ENCODE measurements at places on chromosomes 12 and 14. TPM values are rescaled to one million over a fixed set of nuclear protein-coding genes. Genes with fewer than 3 reads are reported as not detected.

- DNase-seq = no peak
Measured at GRCh38 chr12:123873793-123874192, 98.8 kb downstream of the CCDC92 start.

DNA sequence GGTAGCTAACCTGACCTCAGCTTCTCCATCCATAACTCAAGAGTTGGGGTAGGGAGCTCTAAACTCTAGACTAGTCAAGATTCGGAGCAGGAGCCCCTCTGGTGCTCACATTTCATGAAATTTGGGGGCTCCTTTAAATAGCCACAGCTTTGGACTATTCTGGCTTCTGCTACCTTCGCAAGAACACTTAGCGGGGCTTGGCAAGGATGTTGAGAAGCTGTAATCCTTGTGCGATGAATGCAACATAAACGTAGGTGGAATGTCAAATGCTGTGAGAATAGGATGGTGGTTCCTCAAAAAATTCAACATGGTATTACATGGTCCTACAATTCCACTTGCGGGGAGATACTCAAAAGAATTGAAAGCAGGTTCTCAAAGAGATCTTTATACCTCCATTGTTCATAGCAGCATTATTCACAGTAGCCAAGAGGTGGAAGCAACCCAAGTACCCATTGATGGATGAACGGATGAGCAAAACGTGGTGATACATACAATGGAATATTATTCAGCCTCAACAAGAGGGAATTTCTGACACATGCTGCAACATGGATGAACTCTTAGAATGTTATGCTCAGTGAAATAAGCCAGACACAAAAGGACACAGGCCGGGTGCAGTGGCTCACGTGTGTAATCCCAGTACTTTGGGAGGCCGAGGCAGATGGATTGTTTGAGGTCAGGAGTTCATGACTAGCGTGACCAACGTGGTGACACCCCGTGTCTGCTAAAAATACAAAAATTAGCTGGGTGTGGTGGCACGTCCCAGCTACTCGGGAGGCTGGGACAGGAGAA, 73.8 kb downstream of the ACTN1 start:
- no peak for DNase-seq

- DNase-seq = no peak
Measured at GRCh38 chr12:103558879-103559278, 28.2 kb upstream of the STAB2 start.

DNA sequence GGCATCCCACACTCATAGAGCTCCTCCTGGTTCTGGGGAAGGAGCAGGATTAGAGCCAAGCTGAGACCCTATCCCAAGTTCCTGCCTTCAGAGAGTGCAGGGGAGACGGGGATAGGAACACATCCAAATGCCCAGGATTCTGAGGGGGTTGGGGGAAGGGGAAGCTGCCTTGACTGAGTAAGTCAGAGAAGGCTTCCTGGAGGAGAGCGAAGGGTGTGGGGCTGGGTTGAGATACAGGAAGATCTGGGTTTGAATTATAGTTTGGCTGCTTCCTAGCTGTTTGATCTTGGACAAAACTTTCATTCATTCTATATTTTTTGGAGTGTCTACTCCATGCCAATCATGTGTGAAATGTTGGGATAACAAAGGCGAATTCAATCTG, 8.0 kb upstream of the AQP2 start:
- no peak for DNase-seq

DNA sequence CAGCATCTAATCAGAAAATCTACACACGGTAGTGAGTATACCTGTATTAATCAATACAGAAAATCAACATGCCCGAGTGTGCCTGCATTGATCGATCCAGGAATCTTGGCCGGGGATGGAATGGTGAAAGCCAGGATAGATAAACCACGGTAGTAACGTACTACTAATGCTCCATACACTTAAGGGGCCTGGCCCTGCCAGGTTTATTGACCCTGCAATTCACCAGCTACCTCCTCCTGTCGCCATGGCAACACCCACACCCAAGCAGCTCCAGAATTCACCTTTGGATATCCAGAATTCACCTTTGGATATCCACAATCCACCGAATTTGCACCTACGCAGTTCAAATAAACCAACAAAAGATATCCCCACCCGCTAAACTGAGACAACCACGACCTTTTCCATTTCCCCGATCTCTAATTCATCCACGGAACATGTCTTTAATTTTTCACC, 14.8 kb upstream of the CALM1 start:
- no peak for DNase-seq

DNA sequence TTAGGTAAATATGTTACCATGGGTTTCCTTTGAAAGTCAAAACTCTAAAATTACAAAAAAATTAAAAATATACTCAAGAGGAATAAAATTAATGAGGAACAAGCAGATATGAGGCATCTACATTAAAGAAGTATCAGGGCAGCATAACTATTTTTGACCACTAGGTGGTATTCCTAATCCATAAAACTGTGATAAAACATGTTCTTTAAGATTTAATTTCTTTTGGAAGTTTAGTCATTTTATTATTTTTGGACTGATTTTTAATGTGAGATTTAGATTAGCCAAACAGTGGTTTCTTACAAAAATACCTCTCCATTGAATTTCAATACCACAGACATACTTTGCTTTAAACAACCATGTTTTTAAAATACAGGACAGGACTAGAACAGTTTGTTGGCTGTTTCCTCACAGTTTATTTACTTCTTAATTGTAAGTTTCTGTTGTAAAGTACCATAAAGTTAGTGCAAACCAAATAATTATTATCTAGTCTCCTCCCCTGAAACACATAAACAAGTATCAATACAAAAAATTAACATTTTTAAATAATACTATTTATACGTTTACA, 49.8 kb downstream of the NTS start:
- no peak for DNase-seq

DNA sequence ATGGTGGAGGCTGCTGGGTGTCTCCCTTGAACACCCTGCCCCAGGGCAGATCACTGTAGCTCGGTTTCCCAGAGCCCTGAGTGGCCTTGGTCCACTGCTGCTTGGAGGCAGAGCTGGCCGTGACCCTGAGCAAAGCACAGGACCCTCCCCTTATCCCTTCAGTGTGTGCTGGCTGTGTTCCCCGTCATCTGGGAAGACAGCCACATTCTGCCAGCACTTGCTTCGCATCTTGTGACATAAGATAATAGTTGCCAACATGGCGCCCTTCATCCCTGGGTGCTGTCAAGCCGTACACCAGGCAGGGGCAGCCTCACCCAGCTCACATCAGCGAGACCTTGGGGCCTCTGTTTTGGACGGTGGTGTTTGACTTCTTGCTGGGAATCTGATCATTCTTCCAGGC, 12.1 kb upstream of the ALDH2 start:
- no peak for DNase-seq

DNA sequence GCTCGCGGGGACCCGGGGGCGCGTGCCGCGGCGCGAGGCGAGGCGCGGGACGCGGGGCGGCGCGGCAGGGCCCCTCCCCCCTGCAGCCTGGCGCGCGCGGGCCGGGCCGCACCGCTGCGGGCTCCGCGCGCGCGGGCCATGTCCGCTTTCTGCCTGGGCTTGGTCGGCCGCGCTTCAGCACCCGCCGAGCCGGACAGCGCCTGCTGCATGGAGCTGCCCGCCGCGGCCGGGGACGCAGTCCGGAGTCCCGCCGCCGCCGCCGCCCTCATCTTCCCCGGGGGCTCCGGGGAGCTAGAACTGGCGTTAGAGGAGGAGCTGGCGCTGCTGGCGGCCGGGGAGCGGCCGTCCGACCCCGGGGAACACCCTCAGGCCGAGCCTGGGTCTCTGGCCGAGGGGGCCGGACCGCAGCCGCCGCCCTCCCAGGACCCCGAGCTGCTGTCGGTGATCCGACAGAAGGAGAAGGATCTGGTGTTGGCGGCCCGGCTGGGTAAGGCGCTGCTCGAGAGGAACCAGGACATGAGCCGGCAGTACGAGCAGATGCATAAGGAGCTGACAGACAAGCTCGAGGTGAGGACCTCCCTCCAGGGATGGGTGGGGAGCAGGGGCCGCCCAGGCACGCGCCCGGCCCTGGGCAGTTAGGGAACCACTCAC, 820 bp downstream of the BICDL1 start:
- peak; percentile 15 for DNase-seq

DNA sequence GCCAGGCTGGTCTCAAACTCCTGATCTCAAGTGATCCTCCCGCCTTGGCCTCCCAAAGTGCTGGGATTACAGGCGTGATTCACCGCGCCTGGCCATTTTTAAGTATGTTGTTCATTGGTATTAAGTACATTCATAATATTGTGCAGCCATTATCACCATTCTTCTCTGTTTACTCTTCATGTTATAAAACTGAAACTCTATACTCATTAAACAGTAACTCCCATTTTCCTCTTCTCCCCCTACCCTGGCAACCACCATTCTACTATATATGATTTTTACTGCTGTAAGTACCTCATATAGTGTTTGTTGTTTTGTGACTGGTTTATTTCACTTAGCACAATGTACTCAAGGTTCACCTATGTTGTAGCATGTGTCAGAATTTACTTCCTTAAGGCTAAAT, 23.1 kb downstream of the METAP2 start:
- no peak for DNase-seq

DNA sequence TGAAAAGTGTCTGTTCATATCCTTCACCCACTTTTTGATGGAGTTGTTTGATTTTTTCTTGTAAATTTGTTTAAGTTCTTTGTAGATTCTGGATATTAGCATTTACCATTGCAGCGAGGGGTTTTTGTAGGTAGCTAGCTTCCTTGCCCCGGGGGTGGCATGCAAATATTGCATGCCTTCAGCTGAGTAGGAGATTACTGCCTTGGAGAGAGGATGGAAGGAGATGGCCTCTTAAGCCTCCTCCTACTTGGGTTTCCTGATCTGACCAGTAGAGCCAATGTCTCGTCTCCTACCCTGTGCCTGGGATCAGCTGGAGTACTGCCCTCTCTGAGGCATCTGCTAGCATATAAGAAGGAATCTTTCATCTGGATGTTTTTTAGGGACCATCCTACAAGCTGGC, 134.4 kb upstream of the CCND2 start:
- no peak for DNase-seq

- no peak for DNase-seq
Measured at GRCh38 chr14:73710737-73711136, 3.4 kb downstream of the PNMA1 start.

GRCh38 chr14:54803396-54803795, 99.2 kb downstream of the GCH1 start:
- no peak for DNase-seq

- no peak for DNase-seq
Measured at GRCh38 chr14:95564060-95564459, 29.2 kb downstream of the GLRX5 start.

GRCh38 chr14:19920021-19920657, at the start of gene OR4K5:
TSS of gene OR4K5 (plus strand) at chr14:19920607. CDS start at chr14:19920607, 0 bp downstream.
- no peak for DNase-seq

DNA sequence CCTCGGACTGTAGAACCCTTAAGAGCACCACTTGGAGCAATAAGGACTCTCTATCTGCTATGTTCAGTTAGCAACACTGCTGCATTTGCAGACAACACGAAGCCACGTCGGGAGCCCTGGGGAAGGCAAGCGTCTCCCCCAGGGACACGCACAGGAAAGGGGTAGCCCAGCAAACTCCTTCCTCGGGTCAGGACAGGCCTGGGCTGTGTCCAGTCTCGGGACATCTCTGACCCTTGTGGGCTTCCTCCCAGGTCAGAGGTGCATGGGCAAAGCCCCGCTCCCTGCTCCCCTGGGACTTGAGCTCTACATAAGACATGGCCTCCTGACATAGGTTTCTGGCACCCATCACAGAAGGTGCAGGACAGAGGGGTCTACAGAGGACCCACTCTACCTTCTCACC, 119.5 kb downstream of the PIWIL1 start:
- DNase-seq = no peak

GRCh38 chr12:13000925-13001774, 1.1 kb upstream of the HEBP1 start:
- peak; percentile 15 for DNase-seq

- no peak for DNase-seq
Measured at GRCh38 chr12:91205811-91206210, 23.2 kb upstream of the DCN start.

- DNase-seq = no peak
Measured at GRCh38 chr12:93563807-93564538, 8.5 kb upstream of the SOCS2 start.

- DNase-seq = no peak
Measured at GRCh38 chr14:63418020-63418419, 99.3 kb upstream of the GPHB5 start.

- no peak for DNase-seq
Measured at GRCh38 chr12:5076761-5077160, 33.1 kb downstream of the KCNA5 start.

DNA sequence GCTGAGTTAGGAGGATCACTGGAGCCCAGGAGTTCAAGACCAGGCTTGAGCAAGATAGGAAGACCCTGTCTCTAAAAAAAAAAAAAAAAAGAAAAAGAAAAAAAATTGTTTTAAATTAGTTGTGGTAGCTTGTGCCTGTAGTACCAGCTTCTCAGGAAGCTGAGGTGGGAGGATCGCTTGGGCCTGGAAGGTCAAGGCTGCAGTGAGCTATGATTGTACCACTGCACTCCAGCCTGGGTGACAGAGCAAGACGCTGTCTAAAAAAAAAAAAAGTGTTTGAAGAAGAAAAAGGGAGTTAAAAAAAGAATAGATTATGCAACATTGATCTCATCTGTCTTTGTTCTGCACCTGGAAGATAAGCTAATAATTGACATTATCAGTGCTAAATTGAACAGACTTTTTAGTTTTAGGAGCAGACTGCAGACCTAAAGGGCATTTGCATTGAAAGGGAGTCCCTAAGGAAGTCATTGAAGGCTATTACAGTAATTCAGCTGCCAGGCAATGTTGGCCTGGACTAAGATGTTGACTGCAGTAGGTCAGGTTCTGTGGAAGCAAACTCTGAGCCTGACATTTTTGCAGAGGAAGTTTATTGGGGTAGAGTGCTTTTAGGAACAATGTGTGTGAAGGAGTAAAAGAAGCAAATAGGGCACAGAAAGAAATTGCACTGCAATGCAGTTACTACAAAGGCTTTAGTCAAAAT, 215.8 kb downstream of the PCNX1 start:
- DNase-seq = no peak

GRCh38 chr12:19382563-19382962, 56.7 kb upstream of the AEBP2 start:
- DNase-seq = no peak

GRCh38 chr12:109462868-109463692, 14.0 kb downstream of the KCTD10 start:
- DNase-seq = no peak

Gene OR6C2
- not detected for total RNA-seq

Gene CLEC1B
- not detected for total RNA-seq

Gene SYNDIG1L
- 1.1 TPM for total RNA-seq

Gene LHX5
- total RNA-seq = not detected

Gene PPP1R36
- 1.4 TPM for total RNA-seq

Gene KIF5A
- total RNA-seq = 50.2 TPM

Gene C3AR1
- 3.1 TPM for total RNA-seq

Gene TMEM132C
- 4.8 TPM for total RNA-seq

Gene LPAR5
- 0.62 TPM for total RNA-seq

Gene ACSS3
- 8.9 TPM for total RNA-seq

Gene PRR4
- total RNA-seq = 4.8 TPM

Gene HOMEZ
- 2.5 TPM for total RNA-seq

Gene COQ6
- 23.9 TPM for total RNA-seq

Gene TRIM9
- total RNA-seq = 40.2 TPM

Gene AQP2
- total RNA-seq = not detected

Measured in occipital lobe (tissue), 3 donors.